ENCODE measurements at places on chromosomes 16 and 17.

GRCh38 chr17:76142039-76142584, 1.1 kb upstream of the FOXJ1 start:
- DNase-seq = no peak

GRCh38 chr16:1788095-1788707, 5.3 kb downstream of the IGFALS start:
- peak; percentile 54 for DNase-seq

GRCh38 chr16:57564571-57565270, 22.3 kb downstream of the ADGRG5 start:
- no peak for DNase-seq

DNA sequence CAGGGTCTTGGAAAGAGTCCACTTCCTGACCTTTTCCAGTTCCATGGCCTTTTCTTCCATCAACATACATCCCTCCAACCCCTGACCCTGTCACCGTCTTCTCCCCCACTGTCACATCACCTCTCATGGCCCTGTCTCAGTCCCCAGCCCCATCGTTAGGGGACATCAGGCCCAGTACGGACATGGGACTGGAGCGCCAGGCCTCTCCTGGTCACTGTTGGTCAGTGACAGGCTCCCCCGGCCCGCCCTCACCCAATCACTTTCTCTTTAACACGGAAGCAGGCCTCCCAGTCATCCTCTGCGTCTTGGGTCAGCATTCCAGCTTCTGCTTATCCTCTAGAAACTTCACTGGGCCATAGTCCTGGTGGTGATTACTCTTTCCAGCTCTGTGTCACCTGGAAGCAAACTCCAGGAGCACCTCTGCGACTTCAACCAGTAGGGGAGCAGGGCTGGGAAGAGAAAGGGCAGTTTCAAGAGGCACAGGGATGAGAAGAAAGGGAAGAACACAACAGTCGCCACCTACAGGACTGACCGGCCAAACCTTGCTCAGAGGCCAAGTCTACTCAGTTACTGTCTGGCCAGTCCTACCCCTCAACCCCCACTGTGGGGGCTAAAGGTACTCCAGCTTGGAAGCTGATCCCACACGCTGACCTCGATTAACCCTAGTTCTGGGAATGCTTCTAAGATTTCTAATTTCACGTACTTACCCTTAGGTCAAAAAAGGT, 15.9 kb upstream of the ICAM2 start:
- DNase-seq = no peak

- no peak for DNase-seq
These were observed 81.1 kb downstream of the MSI2 start for GRCh38 chr17:57337390-57337789.
